ENCODE measurements at places on chromosomes 2 and 18.

DNA sequence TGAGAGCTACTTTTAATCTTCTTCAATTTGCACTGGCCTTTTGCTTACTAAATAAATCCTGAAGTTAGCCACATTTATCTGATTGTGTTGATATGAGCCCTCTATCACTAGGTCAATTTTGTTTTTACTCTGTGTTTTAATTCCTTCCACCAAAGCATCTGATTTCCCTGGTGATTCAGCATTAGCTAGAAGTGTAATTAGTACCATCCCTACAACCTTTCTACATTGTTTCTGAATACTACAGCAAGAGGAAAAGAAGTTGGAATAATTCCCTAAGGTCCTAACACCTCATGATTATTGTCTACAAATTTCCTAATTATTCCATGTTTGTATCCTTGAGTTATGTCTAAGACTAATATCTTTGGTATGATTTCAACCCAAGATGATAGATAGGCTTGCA lies 1093.6 kb downstream of the SUCLG1 start:
- no peak for DNase-seq

DNA sequence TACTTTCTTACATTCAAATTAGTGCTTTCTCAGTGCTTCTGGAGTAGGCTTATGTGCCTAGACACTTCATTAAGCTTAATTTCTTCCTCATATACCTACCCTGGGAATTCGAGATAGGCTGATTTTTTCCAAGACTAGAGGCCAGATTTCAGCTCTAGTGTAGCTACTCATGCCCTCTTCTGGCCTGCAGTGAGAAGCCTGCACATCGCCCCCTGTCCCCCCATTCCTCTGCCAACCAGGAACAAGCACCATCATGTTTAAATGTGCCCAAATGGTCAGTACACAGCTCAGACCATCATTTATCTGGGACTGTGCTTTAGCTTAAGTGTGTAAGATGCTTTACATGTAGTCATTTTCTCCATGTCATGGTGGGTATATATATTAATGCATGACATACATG lies 1218.8 kb upstream of the LRRTM1 start:
- no peak for DNase-seq

- no peak for DNase-seq
These were observed 162.5 kb upstream of the EPAS1 start for GRCh38 chr2:46134531-46135227.

DNA sequence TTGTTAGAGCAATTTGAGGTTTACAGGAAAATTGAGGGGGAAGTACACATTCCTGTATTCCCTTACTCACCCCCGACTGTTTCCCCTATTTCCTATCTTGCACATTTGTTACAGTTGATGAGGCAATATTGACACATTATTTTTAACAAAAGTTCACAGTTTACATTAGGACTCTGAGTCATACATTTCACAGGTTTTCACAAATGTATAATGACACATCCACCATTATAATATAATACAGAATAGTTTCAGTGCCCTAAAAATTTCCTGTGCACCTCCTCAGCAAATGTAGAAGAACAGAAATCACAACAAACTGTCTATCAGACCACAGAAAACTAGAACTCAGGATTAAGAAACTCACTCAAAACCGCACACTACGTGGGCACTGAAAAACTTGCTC lies 160.6 kb upstream of the RMP24 start:
- DNase-seq = no peak

DNA sequence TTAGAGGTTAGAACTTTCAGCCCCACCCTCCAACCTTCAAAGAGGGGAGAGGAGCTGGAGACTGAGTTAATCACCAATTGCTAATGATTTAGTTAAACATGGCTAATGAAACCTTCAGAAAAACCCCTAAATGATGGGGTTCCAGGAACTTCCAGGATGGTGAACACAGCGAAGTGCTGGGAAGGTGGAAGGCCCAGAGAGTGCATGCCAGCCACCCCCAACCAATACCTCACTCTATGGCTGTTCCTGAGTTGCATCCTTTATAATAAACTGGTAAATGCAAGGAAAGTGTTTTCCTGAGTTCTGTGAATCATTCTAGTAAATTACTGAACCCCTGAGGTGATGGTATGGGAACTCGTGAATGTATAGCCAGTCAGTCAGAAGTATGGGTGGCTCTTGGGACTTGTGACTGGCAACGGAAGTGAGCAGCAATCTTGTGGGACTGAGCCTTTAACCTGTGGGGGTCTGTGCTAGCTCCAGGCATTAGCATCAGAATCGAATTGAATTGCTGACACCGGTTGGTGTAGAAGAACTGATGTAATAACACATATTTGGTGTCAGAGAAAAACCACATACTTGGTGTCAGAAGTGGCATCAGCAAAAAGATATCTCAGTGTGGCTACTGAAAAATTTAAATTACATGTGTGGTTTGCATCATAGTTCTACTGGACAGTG lies 37.4 kb downstream of the NPHP1 start:
- no peak for DNase-seq

DNA sequence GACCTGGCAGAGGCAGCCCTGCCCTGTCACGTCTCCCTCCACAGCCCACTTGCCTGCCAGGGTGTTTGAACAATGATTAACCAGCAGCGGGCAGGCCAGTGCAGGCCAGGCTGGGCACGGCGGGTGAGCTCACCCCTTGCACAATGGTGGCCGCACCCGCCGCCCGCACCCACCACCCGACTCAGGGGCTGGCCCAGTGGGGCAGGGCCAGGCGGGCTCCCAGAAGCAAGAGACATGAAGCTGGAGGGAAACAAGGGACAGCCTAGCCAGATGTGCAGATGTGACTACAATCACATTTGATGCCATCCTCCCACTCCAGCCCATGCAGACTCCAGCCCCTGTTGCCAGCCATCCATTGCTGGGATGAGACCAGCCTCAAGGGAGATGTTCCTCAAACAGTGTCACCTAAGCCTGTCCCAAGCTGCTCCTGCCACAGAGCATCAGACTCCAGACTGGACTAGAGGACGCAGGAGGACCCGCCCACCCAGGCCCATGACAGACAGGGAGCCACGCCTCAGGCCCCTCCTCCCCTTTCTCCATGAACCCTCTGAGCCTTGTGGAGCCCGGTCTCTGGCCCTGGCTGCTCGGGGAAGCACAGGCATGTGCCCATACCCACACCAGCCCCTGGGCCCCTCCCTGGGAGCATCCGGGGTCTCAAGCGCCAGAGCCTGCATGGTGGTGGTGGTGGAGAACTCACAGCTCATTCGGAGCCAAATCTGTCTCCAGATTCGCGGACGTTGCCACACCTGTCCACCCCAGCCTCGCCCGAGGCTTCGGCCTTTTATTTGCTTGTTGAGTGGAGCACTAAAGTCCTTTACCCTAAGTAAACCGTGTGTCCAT lies 45.0 kb downstream of the SDC1 start:
- no peak for DNase-seq

- no peak for DNase-seq
These were observed 1.6 kb downstream of the PPM1B start for GRCh38 chr2:44170311-44170717.

DNA sequence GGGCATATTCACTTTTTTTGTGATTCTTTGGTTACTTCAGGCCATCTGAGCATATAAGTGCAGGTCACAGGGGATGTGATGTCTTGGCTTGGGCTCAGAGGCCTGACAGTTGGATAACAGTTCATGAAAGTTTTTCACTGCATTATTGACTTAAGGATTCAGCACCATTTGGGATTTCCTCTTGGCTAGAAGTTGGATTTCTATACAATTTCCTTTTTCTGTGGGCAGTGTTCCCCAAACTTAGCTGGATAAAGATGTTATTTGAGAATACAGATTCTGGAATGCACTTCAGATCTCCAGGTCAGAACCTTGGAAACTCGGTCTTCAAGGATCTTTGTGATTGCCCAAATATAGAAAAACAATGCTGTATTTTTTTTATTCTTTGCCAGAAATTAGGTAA lies 78.0 kb downstream of the GALNT3 start:
- no peak for DNase-seq

GRCh38 chr2:167943368-167943767 lies 304.0 kb downstream of the STK39 start:
- DNase-seq = no peak

All from NCI-H1417 treated with DMSO at 0.1 percent for 48 hours (cell line).